ENCODE measurements at places on chromosomes 3 and 15. TPM values are rescaled to one million over a fixed set of nuclear protein-coding genes. Genes with fewer than 3 reads are reported as not detected.

DNA sequence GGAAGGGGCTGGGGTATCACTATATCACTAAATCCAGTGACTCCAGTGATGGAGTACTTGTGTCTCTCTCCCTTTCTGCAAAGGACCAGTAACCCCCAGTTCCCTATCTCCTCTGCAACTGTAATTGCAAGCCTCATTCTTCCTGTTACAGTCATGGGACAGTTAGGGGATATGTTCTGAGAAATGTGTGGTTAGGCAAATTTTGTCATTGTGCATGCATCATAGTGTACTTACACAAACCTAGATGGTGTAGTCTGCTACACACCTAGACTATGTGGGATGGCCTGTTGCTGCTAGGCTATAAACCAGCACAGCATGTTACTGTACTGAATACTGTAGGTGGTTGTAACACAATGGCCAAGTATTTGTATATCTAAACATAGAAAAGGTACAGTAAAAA lies 2.2 kb downstream of the VPS8 start:
- peak; percentile 27 for DNase-seq

GRCh38 chr3:81622395-81622794 lies 139.1 kb downstream of the GBE1 start:
- DNase-seq: no peak

The LRIG1 gene
- 4.8 TPM for total RNA-seq

The HSPBAP1 gene
- total RNA-seq: 5.5 TPM

- no peak for DNase-seq
Observed at GRCh38 chr15:39774688-39775267, 7.9 kb downstream of the FSIP1 start.

The RABL3 gene
- 37.7 TPM for total RNA-seq

All from M059J (cell line).